ENCODE measurements at places on chromosomes 4 and X.

- no peak for DNase-seq
These were observed 19.7 kb upstream of the EDNRA start for GRCh38 chr4:147461161-147461560.

DNA sequence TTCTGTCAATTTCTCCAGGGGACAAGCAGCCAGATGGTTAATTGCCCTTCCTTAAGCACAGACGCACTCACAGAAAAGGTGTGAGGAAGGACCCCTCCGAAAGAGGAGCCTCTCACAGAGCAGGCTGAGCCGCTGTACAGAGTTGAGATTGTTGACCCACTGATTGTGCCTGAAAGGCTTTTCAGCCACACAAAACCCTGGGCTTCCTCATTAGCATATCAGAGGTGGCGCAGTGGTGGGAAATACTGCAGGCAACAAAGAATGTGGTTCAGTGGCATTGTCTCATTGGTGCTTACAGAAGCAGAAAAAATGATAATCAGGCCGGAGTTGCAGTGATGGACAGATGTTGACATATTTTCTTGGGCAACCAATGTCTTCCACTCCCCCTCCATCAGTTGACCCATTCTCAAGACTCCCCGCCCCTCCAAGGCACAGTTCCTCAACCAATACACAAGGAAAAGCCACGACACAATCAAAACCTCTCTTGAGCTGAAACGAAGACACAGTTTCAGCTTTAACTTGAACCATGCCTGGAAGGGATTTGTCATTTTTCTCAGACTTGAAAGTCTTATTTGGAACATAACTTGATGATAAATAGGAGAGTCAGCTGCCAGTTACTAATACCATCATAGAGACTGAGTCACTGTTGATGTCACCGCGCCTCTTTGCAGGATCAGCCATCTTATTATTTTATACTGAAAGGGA lies 53.1 kb downstream of the ATXN3L start:
- no peak for DNase-seq

- DNase-seq: no peak
These were observed 2.1 kb downstream of the CNGA2 start for GRCh38 chrX:151736685-151737084.

DNA sequence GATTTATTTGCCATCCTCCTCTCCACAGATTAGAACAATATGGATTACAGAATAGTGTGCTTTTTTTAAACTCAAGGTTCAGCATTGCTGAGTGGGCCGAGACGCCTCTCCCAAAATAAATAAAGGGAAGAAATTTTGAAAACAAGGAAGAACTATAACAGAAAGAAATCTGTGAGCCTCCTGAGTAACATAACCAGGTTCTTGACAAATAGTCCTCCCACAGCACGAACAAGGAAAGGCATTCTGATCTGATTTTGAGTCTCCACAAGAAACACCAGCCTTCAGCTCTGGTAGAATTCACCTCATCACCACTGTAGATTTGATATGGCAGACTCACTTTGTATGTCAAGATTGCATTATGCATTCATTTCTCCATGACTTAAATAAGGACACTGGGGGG lies 173.6 kb downstream of the HHIP start:
- DNase-seq: no peak

DNA sequence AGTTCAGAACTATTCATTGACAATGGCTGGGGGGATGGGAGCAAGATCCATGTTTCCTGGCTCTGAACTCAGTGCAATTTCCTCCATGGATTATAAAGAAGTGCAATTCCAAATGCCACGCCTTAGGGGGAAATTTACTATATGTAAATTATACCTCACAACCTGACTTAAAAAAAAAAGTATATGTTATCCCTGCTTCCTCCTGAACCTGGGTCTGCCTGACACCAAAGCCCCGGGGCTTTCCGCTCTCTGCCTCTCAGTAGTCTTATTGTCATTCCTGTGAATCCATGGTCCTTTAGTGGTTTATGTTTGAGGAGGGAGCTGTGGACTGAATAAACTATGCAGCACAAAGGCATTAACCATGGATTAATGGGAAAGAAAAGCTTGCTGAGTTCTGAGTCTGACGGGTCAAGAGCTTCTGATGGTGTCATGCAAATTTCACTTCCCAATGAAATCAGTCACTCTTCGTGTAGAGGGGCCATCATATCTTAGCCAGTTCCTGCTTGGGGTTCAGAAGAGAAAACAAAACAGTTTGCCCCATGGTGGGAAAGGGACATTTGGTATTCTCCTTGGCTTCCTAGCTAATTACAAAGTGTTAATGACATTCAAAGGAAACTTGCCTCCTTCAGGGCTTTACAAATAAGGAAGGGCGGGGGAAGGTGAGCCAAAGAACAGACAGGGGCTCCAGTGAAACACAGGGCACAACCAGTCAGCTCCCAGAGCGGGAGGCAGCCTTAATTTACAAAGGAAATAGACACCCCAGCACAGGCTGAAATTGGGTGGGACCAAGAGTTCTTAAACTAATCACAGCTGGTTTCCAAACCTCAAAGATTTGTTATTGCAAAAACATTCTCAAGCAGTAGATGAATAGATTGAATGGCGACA lies 14.3 kb downstream of the FAM9C start:
- no peak for DNase-seq

DNA sequence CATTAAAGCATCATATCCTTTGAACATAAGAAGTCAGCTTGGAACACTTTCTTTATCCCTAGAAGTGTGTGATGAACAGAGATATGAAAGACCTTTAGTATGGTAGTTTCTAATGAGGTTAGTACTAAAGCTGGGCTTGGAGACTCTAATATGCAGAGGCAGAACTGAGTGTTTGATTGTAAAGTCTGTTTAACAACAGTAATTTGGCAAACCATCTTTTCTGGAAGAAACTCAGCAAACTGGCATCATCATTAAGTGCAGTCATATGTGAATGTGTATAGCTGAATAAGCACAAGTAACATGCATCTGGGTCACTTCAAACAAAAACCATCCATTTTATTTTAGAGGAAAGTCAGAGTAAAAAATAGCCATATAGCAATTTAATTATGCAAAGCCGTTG lies 385.9 kb upstream of the MAD2L1 start:
- no peak for DNase-seq

Data from HS-27A (cell line).